Thoracic aorta (tissue), 2 donors: ENCODE measurements at places on chromosomes 3 and 15.

DNA sequence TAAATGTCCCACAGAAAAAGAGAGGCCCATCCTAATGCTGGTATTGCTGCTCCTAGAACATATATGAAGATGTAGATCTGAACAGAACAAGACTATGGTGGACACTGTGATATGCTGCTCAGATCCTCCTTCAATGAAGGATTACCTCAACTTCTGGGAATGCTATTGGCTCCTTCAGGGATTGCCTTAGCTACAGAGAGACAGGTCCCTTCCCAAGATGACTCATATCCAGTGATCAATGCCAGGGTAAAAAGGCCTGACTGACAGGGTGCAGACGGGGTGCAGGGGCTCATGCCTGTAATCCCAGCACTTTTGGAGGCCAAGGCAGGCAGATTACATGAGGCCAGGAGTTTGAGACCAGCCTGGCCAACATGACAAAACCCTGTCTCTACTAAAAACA, 20.5 kb upstream of the STAG1 start:
- no peak overlapping the region for H3K27ac ChIP-seq
- H3K36me3 ChIP-seq = no peaks in the 10 kb centered on the region
- H3K4me1 ChIP-seq = no peaks in the 10 kb centered on the region
- H3K4me3 ChIP-seq = no peak overlapping the region
- DNase-seq = no peak
- no peaks in the 10 kb centered on the region for H3K27me3 ChIP-seq

GRCh38 chr3:10364806-10365205, 43.9 kb upstream of the SEC13 start:
- H3K36me3 ChIP-seq = no peaks in the 10 kb centered on the region
- H3K4me3 ChIP-seq = no peak overlapping the region
- no peaks in the 10 kb centered on the region for H3K27me3 ChIP-seq

GRCh38 chr15:101293122-101293521, 1.9 kb downstream of the SNRPA1 start:
- H3K27me3 ChIP-seq = no peaks in the 10 kb centered on the region
- no peaks in the 10 kb centered on the region for H3K36me3 ChIP-seq
- peak overlapping the region; percentile 92 for H3K4me3 ChIP-seq
- H3K4me1 ChIP-seq = peaks cover 24% of the 10 kb centered on the region
- H3K27ac ChIP-seq = no peak overlapping the region

- H3K36me3 ChIP-seq = no peaks in the 10 kb centered on the region
- H3K27ac ChIP-seq = no peak overlapping the region
- H3K27me3 ChIP-seq = no peaks in the 10 kb centered on the region
- H3K4me1 ChIP-seq = peaks cover 8% of the 10 kb centered on the region
- DNase-seq = no peak
Observed at GRCh38 chr15:77627067-77627466, 5.6 kb downstream of the LINGO1 start.

GRCh38 chr15:68994149-68994548, 20.3 kb upstream of the NOX5 start:
- H3K27ac ChIP-seq = no peak overlapping the region
- DNase-seq = no peak
- H3K4me1 ChIP-seq = no peaks in the 10 kb centered on the region
- H3K36me3 ChIP-seq = no peaks in the 10 kb centered on the region

DNA sequence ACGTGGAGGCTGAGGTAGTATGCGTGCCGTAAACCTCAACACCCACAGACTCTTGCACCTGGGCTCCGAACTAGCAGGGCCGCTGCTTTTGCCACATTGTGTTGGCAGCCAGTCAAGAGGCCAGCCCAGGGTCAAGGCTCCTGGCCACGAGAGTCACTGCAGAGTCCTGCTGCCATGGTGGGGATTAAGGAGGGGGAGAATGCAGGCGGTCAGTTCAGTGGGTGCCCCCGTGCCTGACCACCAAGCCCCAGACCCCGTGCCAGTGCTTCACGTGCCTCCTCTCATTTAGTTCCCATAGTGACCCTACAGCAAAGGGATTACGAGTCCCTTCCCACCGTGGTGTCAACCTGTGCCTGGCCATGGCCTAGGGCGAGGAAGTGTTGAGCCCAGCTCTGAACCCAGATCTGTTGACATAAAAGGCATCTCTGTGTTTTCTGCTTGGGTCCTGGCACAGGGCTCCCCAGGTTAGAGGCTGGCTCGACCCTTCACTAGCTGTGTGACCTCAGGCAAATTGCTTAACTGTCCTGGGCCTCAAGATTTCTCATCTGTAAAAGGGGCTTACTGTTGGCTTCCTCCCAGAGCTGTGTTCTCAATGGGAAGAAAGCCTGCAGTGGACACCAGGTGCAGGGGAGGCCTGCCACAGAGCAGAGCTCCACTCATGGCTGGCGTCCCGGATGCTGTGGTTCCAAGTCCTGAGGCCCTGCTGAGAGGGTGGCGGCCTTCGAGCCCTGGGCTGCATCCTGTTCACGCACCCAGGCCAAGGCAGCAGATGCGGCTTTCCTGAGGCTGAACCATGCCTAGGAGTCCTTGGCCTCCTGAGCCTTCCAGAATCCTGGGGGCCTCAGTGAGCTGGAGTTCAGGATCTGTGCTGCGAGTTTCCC, 32.8 kb downstream of the FBLN2 start:
- no peaks in the 10 kb centered on the region for H3K36me3 ChIP-seq
- H3K27ac ChIP-seq = no peak overlapping the region
- H3K4me1 ChIP-seq = no peaks in the 10 kb centered on the region
- DNase-seq = no peak

DNA sequence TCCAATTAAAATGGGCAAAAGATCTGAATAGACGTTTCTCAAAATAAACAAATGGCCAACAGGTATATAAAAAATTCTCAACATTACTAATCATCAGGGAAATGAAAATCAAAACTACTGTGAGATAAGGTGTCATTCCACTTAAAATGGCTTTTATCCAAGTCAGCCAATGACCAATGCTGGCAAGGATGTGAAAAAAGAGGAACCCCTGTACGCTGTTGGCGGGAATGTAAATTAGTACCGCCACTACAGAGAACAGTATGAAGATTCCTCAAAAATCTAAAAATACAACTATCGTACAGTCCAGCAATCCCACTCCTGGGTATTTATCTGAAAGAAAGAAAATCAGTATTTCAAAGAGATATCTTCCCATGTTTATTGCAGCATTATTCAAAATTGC, 176.9 kb upstream of the STT3B start:
- H3K36me3 ChIP-seq = no peaks in the 10 kb centered on the region
- H3K27me3 ChIP-seq = no peaks in the 10 kb centered on the region
- no peak overlapping the region for H3K27ac ChIP-seq
- no peak overlapping the region for H3K4me3 ChIP-seq

- H3K4me3 ChIP-seq = no peak overlapping the region
- H3K27ac ChIP-seq = no peak overlapping the region
- no peaks in the 10 kb centered on the region for H3K4me1 ChIP-seq
- no peaks in the 10 kb centered on the region for H3K36me3 ChIP-seq
- DNase-seq = no peak
- H3K27me3 ChIP-seq = no peaks in the 10 kb centered on the region
Observed at GRCh38 chr3:10437995-10438901, 67.1 kb downstream of the ATP2B2 start.

GRCh38 chr3:15271785-15272381, 60.5 kb downstream of the SH3BP5 start:
- H3K4me3 ChIP-seq = no peak overlapping the region
- no peak overlapping the region for H3K27ac ChIP-seq
- no peak for DNase-seq
- no peaks in the 10 kb centered on the region for H3K27me3 ChIP-seq

GRCh38 chr3:67783281-67784250, 129.2 kb upstream of the SUCLG2 start:
- no peaks in the 10 kb centered on the region for H3K4me1 ChIP-seq
- H3K4me3 ChIP-seq = no peak overlapping the region
- no peaks in the 10 kb centered on the region for H3K27me3 ChIP-seq
- no peak overlapping the region for H3K27ac ChIP-seq
- no peaks in the 10 kb centered on the region for H3K36me3 ChIP-seq
- DNase-seq = no peak

- DNase-seq = no peak
- no peak overlapping the region for H3K27ac ChIP-seq
- no peaks in the 10 kb centered on the region for H3K27me3 ChIP-seq
- no peaks in the 10 kb centered on the region for H3K4me1 ChIP-seq
Observed at GRCh38 chr3:58570851-58571250, 6.3 kb downstream of the FAM107A start.

GRCh38 chr15:63791228-63791627, 42.5 kb downstream of the HERC1 start:
- no peak for DNase-seq
- H3K27me3 ChIP-seq = no peaks in the 10 kb centered on the region
- peaks cover 14% of the 10 kb centered on the region for H3K4me1 ChIP-seq
- no peak overlapping the region for H3K4me3 ChIP-seq
- H3K36me3 ChIP-seq = no peaks in the 10 kb centered on the region
- H3K27ac ChIP-seq = no peak overlapping the region

DNA sequence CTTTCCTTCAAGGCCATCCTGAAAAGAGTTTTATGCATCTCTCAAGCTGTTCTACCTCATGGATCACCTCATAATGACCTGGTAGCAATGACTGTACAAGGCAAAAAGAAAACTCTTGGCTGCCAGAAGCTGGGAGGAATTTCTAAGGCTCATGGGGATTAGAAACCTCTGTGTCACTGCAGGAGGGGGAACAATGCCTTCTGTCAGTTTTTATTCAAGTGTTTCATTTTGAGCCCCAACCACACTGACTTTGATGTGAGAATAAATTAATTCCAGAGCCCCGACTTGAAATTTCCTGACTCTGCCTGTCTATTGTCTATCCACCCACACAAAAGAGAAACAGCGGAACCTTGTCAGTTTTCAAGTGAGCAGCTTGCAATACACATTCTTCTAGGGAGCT, 58.7 kb upstream of the MRPL3 start:
- H3K36me3 ChIP-seq = no peaks in the 10 kb centered on the region
- no peak overlapping the region for H3K4me3 ChIP-seq

DNA sequence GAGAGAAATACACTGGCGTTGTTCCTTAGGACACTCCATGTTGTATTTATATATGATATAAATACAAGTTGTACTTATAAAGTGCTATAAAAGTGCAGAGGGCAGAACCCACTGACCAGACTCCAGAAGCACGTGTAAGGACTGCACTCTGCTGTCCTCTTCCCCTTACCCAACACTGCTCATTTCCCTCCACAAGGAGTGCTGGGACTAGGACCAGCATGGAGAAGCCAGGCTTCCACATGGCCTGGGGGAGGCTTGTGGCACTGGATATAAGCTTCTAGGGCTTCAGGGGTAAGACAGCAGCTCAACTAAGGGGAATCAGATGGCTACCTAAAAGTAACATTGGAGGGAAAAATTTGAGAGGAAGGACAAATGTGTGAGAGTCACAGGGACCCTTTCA, 556.9 kb downstream of the IGSF11 start:
- no peak overlapping the region for H3K4me3 ChIP-seq
- H3K27ac ChIP-seq = no peak overlapping the region
- no peaks in the 10 kb centered on the region for H3K27me3 ChIP-seq
- no peaks in the 10 kb centered on the region for H3K36me3 ChIP-seq
- H3K4me1 ChIP-seq = no peaks in the 10 kb centered on the region
- DNase-seq = no peak

GRCh38 chr3:49019941-49020329, 1.6 kb upstream of the DALRD3 start:
- H3K27ac ChIP-seq = no peak overlapping the region
- peaks cover 34% of the 10 kb centered on the region for H3K4me1 ChIP-seq
- peaks cover 24% of the 10 kb centered on the region for H3K36me3 ChIP-seq

GRCh38 chr15:68145706-68146105, 59.4 kb downstream of the CALML4 start:
- DNase-seq = no peak
- no peak overlapping the region for H3K4me3 ChIP-seq
- peaks cover 5% of the 10 kb centered on the region for H3K36me3 ChIP-seq
- H3K27ac ChIP-seq = no peak overlapping the region
- H3K27me3 ChIP-seq = no peaks in the 10 kb centered on the region
- peaks cover 17% of the 10 kb centered on the region for H3K4me1 ChIP-seq

GRCh38 chr3:179146911-179147513, 1.1 kb upstream of the PIK3CA start:
- peak overlapping the region; percentile 96 for H3K4me3 ChIP-seq
- DNase-seq = no peak
- H3K36me3 ChIP-seq = no peaks in the 10 kb centered on the region
- H3K27me3 ChIP-seq = no peaks in the 10 kb centered on the region
- peak overlapping the region; percentile 98 for H3K27ac ChIP-seq
- H3K4me1 ChIP-seq = peaks cover 24% of the 10 kb centered on the region

DNA sequence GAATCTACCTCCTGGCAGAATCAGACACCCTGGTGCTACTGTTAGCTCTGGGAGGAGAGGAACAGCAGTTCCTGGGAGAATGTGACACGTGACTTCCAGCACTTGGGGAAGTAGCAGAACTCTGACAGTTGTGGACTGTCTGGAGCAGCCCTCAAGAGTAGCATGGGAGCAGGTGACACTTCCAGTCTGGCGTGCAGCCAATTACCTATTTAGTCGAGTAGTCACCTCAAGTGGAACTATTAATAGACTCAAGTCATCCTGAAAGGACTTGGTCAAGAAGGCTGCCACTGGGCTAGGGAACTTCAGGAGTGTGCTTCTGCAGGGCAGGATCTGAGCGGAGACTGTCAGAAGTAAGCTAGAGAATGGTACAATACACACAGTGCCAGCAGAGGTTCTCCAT, 62.3 kb downstream of the MTHFS start:
- no peak overlapping the region for H3K4me3 ChIP-seq
- no peaks in the 10 kb centered on the region for H3K36me3 ChIP-seq
- no peak overlapping the region for H3K27ac ChIP-seq
- H3K27me3 ChIP-seq = no peaks in the 10 kb centered on the region
- H3K4me1 ChIP-seq = no peaks in the 10 kb centered on the region
- DNase-seq = no peak

GRCh38 chr15:37733628-37734027, 200.8 kb upstream of the TMCO5A start:
- no peak overlapping the region for H3K27ac ChIP-seq
- no peaks in the 10 kb centered on the region for H3K4me1 ChIP-seq
- no peak overlapping the region for H3K4me3 ChIP-seq
- no peaks in the 10 kb centered on the region for H3K27me3 ChIP-seq
- DNase-seq = no peak
- H3K36me3 ChIP-seq = no peaks in the 10 kb centered on the region

DNA sequence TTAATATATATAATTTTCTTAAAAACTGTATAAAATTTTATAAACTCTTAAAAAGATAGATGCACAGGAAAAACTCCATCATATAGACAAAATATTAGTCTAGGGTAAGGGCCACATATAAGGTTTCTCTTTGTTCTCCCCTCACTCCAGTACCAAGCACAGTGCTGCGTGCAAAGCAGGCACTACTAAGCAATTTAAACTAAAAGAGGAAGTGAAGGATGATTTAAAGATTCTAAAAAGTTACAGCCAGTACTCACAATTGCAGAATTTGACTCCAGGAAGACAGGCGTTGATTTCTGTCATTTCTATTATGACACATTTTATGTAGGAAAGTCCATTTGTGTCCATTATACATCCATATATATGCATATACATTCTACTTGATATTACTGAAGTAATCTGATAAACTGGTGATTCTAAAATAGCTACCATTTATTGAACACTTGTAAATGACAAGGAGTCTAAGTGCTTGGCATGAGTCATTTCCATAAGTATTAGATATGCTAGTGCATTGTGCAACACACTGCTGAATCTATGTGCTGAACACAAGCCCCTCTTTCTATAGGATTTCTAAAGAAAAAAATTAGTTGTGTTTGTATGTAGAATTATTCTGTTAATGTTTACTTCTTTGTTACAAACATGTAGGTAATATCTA, 785.5 kb upstream of the ARRDC4 start:
- no peak overlapping the region for H3K4me3 ChIP-seq
- no peak for DNase-seq
- H3K27me3 ChIP-seq = no peaks in the 10 kb centered on the region
